ENCODE measurements at places on chromosomes 4 and X.

- DNase-seq = no peak
Observed at GRCh38 chrX:11733614-11734013, 24.4 kb upstream of the MSL3 start.

- no peak for DNase-seq
Observed at GRCh38 chrX:16604337-16604736, 45.6 kb upstream of the S100G start.

- DNase-seq = no peak
Observed at GRCh38 chr4:159463235-159463634, 360.4 kb downstream of the RAPGEF2 start.

GRCh38 chrX:152861826-152862225, 31.0 kb downstream of the NSDHL start:
- no peak for DNase-seq

DNA sequence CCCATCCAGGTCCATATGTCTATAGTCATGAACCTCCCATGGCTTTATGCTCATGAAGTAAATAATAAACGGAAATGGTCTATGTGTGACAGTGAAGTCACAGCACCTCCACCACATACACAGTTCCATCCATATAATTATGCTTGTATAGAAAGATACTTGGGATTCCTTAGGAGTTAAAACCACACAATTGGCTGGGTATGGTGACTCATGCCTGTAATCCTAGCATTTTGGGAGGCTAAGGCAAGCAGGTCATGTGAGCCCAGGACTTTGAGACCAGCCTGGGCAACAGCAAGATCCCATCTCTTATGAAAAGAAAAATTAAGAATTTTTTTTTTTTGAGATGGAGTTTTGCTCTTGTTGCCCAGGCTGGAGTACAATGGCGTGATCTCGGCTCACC, 55.6 kb upstream of the RBM47 start:
- DNase-seq = no peak

GRCh38 chr4:168129046-168129772, 36.9 kb downstream of the ANXA10 start:
- no peak for DNase-seq

DNA sequence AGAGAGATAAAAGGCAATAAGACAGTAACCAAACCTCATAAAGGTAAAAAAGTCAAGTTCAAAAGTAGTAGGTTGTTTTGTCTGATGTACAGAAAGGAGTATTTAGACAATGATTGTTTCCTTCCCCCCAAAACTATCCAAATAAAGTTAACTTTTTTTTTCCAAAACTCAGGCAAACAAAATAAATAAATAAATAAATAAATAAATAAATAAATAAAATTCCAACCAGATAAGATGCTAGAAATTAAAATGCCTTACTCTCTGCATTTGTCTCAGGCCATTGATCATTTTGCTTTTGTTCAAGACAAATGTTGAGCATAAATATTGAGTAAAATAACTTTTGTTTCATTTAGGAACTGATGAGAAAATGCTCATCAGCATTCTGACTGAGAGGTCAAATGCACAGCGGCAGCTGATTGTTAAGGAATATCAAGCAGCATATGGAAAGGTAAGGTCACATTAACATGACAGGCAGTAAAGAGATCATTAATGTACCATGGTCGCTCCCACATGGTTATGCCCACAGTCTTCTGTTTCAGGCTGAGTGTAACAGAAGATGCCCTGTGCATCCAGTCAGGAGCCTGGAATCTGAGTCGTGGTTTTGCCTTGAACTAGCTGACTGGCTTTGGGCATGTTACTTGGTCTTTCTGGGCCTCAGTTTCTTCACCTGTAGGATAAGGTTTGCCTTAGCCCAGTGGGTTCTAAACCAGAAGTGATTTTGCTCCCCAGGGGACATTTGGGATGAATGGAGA, 27.3 kb downstream of the ANXA3 start:
- DNase-seq = no peak

GRCh38 chr4:182185491-182185890, 57.7 kb upstream of the TENM3 start:
- no peak for DNase-seq

DNA sequence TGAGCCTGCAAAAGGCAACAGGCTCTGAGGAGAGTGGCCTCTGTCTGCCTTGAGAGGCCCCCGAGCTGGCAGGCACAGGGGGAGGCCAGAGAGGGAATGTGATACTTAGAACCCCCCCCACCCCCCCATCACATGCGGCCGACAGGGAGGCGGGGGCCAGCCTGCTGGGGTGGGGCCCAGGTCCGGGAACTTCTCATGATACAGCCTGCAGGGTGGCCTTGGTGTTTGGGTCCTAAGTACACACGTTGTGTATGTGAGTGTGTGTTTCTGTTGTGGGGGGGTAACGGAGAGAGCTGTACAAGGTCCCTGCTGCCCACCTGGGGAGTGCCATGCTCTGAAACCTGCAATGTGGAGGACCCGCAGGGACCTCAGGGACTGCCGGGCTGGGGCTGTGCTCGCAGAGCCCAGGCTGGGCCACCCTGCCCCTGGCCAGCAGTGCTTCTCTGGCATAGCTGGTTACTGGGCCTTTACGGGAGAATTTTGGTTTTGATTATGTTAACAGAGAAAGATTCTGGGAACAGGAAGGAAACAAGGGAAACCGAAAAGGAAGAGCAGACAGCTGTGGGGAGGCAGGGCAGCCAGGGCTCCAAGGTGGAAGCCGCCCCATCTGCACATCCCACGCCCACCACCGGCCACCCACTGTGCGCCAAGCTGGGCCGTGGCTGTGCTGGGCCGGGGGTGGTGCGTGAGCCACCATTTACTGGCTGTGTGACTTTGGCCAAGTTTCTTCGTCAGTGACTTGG, 19.9 kb downstream of the SH3BP2 start:
- no peak for DNase-seq

- DNase-seq = peak; percentile 99
Observed at GRCh38 chr4:1712216-1713002, at the start of gene SLBP. Gene SLBP (minus strand): TSS chr4:1712319. CDS start chr4:1712188, 131 bp downstream.

GRCh38 chr4:173578956-173579355, 48.9 kb upstream of the HAND2 start:
- no peak for DNase-seq

DNA sequence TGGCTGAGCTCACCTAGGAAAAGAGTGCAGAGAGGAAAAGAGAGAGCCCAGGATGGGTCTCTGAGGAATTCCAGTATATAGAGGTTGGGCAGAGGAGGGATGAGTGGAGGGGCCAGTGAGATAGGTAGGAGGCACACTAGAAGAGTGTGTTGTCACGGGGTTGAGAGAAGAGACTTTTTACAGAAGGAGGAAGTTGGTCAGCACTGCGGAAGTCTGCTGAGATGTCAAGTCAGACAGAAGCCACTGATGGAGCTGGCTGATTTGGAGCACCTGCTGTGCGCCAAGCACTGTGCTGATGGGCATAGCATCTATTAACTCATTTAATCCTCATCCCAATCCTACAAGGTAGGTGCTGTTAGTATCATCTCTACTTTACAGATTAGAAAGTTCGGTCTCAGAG, 60.4 kb downstream of the EFNB1 start:
- DNase-seq = no peak

GRCh38 chrX:139803224-139803623, 95.3 kb upstream of the MCF2 start:
- DNase-seq = no peak

GRCh38 chrX:112819008-112819640, 21.5 kb downstream of the AMOT start:
- no peak for DNase-seq

GRCh38 chr4:6087669-6088341, 69.6 kb upstream of the C4orf50 start:
- no peak for DNase-seq

DNA sequence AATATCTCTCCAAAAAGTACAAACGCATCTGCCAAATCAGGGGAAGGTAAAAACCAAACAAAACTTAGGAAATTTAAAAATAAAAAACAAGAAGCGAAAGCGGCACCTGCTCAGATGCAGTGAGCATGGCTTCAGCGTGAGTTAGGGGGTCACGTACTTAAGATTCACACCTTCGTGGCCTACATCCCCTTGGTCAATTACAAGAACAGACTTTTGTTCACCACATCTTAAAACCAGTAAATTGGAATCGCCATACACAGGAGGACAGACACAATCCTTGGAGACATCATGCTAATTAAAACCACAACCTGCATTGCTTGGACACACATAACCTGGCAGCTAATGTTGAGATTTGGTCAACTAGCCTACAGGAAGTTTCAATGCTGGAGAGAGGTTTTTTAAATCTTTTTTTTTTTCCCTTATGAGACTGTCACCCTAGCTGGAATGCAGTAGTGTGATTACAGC, 12.5 kb upstream of the SEL1L3 start:
- no peak for DNase-seq

DNA sequence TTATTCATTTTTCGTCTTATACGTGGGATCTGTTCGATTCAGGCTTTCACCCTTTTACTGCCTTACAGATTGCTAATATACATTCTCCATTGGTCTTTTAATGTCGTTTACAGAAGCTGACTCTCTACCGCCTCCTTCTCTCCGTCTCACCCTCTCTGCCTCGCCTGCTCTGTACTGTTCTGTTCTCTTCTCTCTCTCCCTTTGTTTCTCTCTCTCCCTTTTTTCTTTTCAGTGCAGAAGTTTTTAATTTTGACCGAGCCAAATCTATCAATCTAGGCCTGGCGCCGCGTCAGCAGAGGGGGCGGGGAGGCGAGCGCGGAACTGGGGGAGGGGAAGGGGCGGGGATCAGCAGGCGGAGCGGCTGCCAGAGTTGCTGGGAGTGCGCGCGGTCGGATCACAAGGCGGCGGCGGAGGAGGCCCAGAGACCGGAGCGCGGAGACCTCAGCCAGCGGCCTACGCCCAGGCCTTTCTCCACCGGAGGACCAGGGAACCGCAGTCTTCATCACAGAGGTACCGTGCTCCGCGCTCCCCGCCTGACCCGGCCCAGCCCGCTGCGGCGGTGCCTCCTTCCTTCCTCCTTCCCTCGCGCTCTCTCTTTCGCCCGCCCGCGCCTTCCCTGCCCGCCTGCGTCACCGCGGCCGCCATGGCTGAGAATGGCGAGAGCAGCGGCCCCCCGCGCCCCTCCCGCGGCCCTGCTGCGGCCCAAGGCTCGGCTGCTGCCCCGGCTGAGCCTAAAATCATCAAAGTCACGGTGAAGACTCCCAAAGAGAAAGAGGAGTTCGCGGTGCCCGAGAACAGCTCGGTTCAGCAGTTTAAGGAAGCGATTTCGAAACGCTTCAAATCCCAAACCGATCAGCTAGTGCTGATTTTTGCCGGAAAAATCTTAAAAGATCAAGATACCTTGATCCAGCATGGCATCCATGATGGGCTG, at the start of gene UBQLN2:
Gene UBQLN2 (plus strand): TSS at position 397 of the 931 bp plus-strand sequence. CDS start 247 bp downstream, at position 644.
- peak; percentile 60 for DNase-seq

- no peak for DNase-seq
Observed at GRCh38 chr4:18847249-18847890, 825.8 kb upstream of the LCORL start.

DNA sequence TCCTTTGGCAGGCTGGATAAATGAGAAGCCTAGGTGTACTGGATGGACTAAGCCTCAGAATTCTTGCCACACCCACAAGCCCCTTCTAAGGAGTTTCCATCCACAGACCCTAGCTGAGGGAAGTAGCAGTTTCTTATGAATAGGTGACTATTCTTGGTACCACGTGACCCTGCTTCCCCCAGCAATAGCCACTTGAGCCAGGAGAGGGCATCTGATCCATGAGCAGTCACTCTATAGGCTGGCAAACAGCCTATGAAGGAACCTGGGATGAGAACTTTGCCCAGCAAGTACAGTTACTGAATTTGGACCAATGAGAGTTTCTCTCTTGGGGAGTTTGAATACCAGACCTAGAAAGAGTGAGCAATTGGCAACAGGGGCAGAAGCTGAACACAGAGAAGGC, 84.0 kb downstream of the RTL9 start:
- DNase-seq = no peak

DNA sequence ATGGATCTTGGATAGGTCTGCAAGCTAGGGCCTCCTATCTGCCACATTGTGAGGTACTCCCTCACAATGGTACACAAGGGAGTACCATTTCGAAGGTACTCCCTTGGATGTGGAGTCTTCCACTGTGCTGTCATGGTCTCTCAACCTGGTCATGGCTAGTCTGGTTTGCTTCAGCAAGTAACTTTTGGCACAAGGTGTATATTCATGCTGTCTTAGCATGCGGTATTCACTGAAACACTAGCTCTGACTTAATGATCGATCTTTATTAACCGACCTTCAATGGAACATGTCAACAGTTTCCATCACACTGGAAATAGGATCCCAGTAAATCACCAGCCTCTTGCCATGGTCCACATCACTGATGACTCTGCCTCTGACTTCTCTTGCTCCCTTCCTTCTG, 77.5 kb upstream of the HS3ST1 start:
- DNase-seq = no peak

- no peak for DNase-seq
Observed at GRCh38 chr4:25174674-25175073, 14.4 kb upstream of the SEPSECS start.

GRCh38 chrX:110420771-110421499, 62.3 kb downstream of the RTL9 start:
- no peak for DNase-seq

GRCh38 chr4:189202869-189203271, 737.8 kb upstream of the FRG1 start:
- no peak for DNase-seq

DNA sequence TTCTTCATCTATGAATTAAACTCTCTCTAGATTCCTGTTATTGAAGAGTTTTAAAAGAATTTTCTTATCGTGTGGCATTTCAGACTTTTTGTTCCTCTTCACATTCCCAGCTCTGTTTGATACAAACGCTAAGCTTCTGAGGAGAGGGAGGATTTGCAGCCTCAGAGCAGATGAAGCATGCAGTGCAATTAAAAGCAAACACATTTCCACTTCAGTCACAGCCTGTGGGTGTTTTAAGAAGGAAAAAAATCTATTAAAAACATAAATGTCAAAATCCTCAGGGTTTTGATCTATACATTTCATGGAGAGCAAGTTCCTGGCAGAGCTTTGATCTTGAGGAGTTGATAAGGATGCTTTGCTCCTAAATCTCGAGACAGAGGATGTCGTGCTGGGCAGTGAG, 442.4 kb upstream of the BOD1L1 start:
- DNase-seq = no peak

- DNase-seq = no peak
Observed at GRCh38 chr4:185534866-185535611, at the start of gene PDLIM3. Gene PDLIM3 (minus strand): TSS chr4:185535507. CDS start chr4:185535434, 73 bp downstream.

GRCh38 chrX:8988446-8988845, 45.5 kb downstream of the FAM9B start:
- DNase-seq = no peak

- no peak for DNase-seq
Observed at GRCh38 chr4:185870366-185870765, 58.4 kb upstream of the SORBS2 start.

GRCh38 chr4:18103876-18104605, 82.5 kb upstream of the LCORL start:
- no peak for DNase-seq

GRCh38 chr4:81166458-81167160, 48.4 kb downstream of the PRKG2 start:
- no peak for DNase-seq

- DNase-seq = no peak
Observed at GRCh38 chrX:7690842-7691241, 152.1 kb upstream of the VCX start.

GRCh38 chr4:81455897-81456296, 15.8 kb downstream of the RASGEF1B start:
- no peak for DNase-seq
